ENCODE measurements at places on chromosomes 5 and 9.

DNA sequence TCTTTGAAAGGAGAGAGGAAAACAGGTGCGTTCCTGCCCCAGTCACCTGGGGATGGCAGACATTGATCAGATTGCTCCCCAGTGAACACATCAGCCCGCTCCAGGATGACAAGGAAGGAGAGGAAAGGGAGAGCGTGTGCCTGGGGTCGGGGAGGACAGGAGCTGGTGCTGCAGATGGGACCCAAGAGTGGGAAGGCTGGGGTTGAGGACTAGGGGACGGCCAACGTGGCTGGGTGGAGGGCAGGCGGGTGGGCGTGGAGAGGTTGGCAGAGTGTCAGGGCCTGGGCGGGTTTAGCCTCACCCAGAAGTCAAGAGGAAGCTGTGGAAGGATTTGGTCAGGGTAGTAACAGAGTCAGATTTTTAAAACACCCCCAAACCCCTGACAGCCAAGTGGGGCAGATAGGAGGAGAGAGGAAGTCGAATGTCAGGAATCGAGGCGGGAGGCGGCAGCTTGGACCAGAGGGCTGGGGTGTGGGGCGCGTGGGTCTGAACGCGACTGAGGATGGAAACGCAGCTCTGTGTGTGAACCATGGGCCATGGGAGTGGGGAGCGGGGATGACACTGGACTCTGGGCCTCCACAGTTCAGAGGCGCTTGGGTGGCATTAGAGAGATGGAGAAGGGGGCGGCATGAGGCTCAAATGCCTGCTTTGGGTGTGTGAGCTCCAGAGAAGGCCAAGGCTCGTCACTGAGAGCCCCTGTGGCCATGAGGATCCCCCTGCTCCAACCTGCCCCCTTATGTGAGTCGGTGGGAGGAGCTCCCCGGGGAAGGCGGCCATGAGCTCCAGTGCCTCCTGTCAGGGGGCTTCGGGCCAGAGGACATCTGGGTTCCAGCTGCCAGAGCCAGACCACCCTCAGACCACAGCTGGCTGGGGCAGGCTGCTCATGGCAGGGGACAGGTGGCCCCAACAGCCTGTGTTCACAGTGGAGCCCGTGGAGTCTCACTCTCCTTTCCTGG is 24.6 kb downstream of the LAMC3 start:
- DNase-seq, result no peak

GRCh38 chr5:24505258-24505657 is 139.5 kb downstream of the CDH10 start:
- DNase-seq, result no peak

DNA sequence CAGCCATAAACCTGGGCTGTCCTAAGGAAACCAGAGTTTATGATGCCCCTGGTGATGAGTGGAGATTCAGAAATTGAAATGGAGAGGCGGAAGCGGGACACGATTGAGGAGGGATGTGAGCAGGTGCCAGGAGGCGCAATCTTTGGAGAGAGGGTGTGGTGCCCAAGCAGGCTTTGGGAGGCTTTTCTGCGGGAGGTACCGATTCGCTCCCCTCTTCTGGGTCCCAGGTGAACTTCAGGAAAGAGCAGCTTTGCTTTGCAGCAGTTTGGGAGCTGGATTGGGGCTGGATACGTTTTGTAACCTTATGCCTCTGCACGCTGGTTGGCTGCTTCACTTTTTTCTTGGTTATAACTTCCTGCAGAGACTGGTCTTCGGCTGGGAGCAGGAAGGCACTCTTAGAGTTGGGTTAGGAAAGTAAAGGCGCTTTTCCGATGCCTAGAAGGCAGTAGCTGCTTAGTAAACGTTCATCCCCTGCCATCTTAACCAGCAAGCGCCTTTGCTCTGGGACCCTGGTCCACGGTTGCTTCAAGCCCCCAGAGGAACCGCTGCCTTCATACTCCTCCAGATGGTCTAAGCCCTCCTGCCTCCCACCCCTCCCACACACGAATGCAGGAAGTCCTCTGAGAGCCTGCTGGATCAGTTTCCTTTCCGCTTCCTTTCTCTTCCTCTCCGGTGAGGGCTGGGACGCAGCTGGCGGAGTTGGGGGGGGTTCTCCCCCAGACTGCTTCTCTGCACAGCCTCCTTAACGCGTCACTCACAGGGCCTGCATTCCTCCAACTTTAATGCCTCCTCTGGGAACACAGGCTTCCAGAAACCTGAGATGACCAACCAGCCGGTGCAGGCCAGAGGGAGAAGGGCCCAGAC is 15.2 kb upstream of the NEK6 start:
- no peak for DNase-seq

- no peak for DNase-seq
Observed at GRCh38 chr5:109878887-109879286, 189.2 kb downstream of the MAN2A1 start.

DNA sequence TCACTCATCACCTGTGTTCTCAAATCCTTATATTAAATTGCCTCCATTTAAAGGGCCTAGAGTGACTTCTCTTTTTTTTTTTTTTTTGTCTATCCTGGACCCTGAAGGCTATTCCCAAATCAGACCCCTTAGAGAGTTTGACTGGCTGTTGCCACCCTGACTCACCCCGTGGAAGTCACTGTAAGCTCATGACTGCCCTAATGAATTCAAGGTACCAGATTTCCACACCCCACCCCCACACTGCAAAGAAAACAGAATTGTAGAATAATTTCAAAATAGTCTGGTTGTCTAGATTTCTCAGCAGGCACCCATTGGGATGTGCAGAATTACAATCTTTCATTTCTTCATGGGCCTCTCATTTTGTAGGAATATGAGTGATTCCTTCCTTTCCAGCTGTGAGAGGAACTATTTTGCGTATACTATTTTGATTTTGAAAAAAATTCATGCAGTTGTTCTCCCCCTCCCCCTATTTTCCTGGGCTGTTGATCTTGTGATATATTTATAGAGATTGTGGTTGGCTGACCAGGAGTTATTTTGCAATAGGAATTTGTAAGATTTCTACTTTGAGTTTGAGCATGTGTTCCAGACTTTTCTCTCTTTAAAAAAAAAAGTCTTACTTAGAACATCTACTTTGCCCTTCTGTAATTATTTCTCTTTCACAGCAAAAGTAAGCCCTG is 79.1 kb downstream of the ZNF618 start:
- DNase-seq, result no peak

GRCh38 chr5:135342551-135342875 is 56.5 kb downstream of the MACROH2A1 start:
- no peak for DNase-seq

DNA sequence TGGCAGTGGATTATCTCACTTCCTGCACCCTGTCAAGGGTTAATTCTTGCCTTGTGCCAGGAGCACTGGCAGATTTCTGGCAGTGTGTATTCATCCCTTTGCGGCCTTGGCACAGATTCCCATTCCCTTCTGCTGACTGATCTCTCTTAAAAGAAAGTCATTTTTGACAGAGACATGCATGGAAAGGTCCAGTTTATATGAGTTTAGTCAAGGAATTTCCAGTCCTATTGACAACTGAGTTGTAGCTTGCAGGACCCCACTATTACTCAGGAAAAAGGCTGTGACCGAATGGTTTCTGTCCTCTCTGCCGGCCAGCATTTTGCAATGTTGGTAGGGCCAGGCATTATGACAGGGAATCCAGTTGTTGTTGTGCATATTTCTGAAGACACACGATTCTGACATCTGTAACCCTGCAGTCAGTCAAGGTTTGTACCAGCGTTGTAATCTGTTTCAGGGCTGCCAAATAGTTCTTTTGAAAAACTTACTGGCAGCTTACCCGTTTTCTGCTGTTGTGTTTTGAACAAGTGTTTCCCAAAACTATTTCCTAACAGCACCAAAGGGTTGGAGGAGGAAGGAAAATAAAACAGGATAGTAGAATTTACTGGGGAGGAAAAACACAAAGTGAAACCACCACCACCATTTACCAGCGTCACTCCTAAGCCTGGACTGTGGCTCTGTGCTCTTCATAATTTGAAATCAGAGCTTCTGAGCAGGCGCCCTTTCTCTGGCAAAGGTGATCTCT is 243.4 kb upstream of the KLF4 start:
- no peak for DNase-seq

- no peak for DNase-seq
Observed at GRCh38 chr5:4306057-4306456, 710.4 kb downstream of the IRX1 start.

- no peak for DNase-seq
Observed at GRCh38 chr9:2248768-2249265, 233.7 kb downstream of the SMARCA2 start.

DNA sequence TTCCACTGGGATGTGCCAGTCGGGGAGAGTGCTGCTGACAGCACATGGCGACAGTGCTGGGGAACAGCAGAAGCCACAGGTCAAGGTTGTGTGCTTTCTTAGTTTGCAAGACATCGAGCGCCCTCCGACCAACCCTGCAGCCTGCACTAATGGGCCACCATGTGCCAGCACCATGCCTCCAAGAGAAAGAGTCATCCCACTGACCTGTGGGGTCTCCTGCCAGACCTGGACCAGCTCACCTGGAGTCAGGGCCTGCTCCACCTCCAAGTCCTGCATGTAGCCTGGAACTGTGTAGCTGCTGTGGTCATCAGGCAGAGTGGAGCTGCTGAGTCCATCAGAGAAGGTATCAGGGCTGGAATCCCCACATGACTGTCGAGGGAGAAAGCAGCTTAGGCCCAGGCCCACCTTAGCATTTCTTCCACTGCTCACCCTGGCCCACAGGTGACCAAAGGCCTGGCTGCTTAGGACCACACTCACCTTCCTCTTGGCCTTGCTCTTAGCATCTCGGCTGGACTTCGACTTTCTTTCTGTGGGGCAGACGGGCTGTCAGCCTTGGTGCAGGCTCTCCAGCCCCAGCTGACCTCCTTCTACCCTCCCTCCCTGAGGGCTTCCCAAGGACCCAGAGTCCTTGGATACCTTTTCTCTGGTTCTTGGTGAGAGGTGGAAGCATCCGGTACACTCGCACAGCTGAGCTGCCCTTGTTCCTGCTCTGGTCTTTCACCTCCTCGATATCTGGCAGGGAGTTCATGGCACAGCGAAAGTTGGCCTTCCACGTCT is 4.1 kb downstream of the IRF1 start:
- no peak for DNase-seq

- DNase-seq, result no peak
Observed at GRCh38 chr5:167786871-167787578, 504.4 kb upstream of the WWC1 start.

- no peak for DNase-seq
Observed at GRCh38 chr9:119094086-119094485, 275.1 kb downstream of the BRINP1 start.

DNA sequence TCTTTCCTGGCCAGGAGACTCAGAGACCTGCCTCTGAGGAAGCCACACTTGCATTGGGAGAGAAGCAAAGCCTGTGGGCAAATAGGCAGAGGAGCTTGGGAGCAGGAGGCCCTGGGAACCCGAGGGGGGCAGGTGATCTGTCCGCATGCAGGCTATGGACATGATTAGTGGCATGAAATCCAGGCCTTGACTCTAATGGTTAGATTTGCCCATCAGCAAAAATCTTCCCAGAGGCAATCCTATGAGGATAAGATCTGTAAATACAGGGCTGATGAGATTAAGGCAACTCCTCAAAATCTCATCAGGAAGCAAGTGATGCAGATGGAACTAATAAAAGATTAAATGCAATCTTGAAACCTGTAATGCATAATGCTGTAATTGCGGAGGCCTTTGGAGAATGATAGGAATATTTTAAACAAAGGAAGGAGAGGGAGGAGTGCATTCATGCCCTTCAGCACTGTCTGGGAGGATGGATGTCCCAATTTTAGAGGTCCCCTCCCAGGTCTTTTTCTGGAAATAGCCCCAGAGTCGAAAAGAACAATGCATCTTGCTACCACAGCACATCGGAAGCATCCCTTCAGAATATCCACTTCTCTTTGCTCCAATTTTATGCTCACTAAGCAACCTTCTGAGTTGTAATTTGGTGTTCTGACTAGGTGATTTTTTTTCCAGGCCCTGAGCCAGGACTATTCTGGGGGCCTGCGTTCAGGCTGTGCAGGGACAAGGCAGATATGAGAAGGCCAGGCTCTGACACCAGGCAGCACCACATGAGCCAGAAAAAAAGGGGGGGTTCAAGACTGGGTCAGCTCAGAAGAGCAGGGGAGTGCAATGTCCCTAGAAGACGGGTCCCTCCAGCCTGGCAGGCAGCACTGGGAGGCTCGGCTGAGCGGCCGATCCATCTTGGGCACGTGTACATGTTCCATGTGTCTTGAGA is 66.5 kb downstream of the MED10 start:
- DNase-seq, result no peak

DNA sequence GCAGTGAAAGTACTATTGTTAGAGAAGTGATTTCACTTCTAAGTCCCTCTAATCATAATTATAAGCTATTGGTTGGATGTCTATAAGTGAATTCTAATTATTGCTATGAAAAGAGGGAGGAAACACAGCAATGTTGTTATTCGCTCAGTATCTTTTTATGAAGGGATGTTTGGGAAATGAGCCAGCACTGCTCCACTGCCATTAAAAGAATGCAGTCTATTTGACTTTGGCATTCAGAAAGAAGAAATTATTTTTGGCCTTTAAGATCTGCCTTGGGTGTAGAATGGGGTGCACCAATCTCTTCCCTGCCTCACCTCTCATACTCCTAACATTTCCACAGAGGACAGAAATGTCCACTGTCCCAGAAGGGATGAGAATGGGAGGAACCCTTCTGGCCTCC is 332.0 kb downstream of the SPATA31D1 start:
- no peak for DNase-seq

- DNase-seq, result no peak
Observed at GRCh38 chr5:124581738-124582560, 164.5 kb downstream of the ZNF608 start.

DNA sequence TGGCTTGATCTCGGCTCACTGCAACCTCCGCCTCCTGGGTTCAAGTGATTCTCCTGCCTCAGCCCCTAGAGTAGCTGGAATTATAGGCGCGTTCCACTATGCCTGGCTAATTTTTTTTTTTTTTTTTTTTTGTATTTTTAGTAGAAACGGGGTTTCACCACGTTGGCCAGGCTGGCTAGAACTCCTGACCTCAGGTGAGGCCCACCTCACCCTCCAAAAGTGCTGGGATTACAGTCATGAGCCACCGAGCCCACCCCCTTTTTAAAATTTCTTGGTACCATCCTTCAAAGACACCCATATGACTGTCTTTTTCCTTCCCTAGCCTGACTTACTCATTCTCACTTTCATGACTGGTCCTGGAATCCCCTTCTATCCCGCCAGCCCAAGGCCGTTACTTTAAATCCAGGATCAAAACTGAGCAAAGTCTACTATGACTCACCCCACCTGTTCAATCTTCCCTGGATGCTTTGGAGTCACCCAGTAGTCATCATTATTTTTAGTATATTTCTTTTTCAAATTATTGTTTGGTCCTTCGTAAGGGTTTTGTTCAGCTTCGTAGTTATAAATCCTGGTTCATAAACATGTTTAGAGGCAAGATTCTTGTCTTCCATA is 1.2 kb upstream of the TBCA start:
- no peak for DNase-seq

GRCh38 chr9:37983381-37984067 is 79.6 kb upstream of the SLC25A51 start:
- no peak for DNase-seq

- no peak for DNase-seq
Observed at GRCh38 chr5:14667770-14668169, 3.3 kb downstream of the OTULIN start.

GRCh38 chr9:1332156-1332555 is 282.0 kb downstream of the DMRT2 start:
- DNase-seq, result no peak

All from stimulated activated CD8-positive, alpha-beta memory T cell treated with anti-CD3 and anti-CD28 coated beads, Interleukin-7, amount 100 ng/mL, for 24 hours (primary cell).